Stimulated activated CD8-positive, alpha-beta memory T cell treated with anti-CD3 and anti-CD28 coated beads, Interleukin-2, amount 100 ng/mL, for 1 hour (primary cell): ENCODE measurements at places on chromosomes 12 and 14.

DNA sequence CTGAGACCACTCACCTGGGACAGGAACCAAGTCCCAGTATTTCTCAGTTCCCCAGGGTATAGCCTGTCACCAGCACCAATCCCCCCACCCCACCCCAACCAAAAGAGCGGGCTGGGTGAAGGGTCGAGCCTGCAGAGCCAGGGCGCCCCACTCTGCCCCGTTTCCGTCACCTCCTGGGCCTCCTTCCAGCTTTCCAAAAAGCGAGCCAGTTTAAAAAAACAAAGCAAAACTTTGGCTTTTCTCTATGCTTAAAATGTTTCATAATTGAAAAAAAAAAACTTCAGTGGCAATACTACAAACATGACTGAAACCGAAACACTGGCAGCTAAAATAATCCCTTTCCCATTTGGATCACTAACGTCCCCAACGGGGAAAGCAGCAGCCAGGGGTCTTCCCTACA, 7.5 kb downstream of the CAMKK2 start:
- no peak for DNase-seq

DNA sequence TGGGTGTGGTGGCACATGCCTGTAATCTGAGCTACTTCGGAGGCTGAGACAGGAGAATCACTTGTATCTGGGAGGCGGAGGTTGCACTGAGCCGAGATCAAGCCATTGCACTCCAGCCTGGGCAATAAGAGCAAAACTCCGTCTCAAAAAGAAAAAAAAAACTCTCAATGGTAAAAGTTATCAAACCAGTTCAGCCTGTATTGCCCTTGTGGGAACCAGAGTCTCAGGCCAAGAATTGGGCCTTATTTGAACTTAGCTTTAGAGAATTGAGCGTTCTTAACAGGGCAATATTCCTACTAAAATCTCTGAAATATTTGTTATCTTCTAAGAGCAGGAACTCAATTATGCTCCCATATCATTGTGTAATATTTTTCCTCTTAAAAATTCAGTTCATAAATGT, 7.7 kb upstream of the MDM2 start:
- no peak for DNase-seq

GRCh38 chr14:41749429-41749828, 142.8 kb downstream of the LRFN5 start:
- DNase-seq, result no peak

GRCh38 chr14:85566603-85567002, 36.7 kb downstream of the FLRT2 start:
- DNase-seq, result no peak

GRCh38 chr12:95731519-95731958, 59.0 kb downstream of the NTN4 start:
- DNase-seq, result no peak

DNA sequence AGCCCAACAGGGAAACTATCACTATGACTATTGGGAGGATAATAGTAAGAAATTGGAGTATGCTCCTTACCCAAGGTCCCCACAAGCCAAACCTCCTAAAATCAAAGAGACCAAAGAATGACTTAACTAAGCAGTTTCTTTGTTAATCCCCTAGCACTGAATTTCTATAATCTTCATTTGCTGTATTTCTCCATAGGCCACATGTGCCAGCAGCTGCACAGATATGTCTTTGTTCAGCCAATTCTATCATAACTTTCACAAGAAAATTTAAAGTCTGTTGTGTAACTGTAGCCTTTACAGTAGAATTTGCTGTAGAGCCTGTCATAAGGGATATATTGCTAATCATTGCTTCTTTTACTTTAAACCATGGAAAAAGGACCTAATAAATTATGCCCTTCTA, 104.0 kb downstream of the RIN3 start:
- DNase-seq, result no peak

GRCh38 chr12:1993341-1993740, 10.9 kb downstream of the DCP1B start:
- no peak for DNase-seq

DNA sequence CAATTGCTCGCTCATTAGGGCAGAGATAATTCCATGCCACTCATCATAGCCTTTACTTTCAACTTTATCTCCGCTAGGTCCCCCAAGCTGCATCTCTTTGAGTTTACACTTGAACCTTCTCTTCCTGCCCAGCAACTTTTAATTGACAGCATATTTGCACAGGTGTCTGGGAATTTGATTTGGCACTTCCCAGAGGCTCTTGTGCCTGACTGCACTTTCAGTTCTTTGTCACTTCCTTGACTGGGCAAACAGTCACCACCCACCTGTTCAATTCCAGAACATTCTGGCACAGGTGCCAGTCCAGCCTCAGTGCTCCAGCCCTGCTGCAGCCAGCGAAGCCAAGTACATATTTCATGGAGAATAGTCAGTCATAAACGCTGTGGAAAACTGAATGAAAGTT, 110.1 kb upstream of the LRIG3 start:
- no peak for DNase-seq
